ENCODE measurements at places on chromosomes 4 and X.

DNA sequence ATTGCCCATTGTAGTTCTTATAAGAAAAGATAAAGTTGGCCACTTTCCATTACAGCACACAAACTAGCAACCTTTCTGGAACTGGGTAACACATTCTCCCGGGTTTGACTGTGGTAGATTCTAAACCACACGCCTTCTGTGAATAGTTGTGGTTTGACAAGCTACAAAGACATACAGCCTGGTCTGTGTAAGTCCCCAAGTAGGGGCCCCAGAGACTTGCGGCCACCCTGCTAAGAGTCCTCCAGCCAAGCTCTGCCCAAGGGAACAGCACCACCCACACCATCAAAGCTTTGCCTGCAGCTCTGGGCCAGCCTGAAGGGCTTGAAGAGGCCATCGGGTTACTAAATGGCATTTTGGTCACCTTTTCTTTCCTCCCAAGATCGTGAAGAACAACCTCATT, 203.4 kb downstream of the MAML3 start:
- DNase-seq = peak; percentile 68

DNA sequence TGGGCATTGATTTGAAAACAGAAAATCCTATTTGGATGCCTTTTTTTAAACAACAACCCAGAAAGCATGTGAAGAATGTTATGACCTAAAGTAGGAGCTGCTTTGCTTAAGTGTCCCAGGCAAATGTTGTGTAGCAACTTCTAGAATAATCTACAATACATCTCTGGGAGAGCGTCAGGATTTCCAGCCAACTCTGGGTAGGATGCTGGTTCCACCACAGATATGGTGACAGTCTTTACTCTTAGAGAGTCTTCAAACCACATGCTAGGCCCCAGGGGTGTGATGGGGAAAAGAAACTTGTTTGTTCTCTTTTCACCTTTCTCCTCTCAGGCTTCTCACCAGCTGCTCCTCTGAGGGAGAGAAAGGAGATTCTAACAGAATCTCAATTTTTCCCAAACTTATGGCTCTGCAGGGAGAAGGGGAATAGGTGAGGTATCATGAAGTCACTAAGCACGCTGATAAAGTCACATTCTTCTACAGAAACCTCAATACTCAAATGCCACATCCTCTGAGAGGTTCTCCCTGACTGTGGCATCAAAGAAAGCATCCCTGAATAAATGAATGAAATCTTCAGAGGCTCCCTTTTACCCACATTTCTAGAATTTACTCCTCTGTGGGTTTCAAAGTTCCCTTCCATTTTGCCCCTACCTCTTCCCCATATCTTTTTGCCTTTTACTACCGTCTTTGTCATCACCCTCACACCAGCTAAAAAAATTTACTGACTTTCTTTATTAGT, 171.6 kb upstream of the RAI2 start:
- no peak for DNase-seq

GRCh38 chr4:1596393-1596792, 87.7 kb downstream of the FAM53A start:
- no peak for DNase-seq

GRCh38 chrX:41293269-41293668, 40.7 kb upstream of the DDX3X start:
- no peak for DNase-seq

GRCh38 chr4:109375778-109376414, 57.7 kb upstream of the SEC24B start:
- DNase-seq = no peak

DNA sequence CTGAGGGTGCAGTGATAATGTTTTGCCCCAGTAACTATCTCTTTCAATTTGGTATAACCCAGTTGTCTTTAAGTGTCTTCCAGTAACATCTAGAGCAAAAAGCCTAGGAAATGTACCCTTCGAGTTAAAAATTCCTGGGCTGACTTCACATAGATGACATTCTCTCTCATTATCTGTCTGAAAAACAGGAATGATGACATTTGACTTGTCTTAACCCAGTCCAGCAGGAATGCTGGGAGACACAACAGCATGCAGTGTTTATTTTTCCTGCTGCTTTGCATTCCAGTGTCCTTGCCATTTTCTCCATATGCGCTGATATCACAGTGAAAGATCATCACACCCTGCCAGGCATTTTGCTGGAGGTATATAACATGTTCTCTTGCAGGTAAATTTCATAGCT, 130.0 kb downstream of the SOWAHB start:
- no peak for DNase-seq

DNA sequence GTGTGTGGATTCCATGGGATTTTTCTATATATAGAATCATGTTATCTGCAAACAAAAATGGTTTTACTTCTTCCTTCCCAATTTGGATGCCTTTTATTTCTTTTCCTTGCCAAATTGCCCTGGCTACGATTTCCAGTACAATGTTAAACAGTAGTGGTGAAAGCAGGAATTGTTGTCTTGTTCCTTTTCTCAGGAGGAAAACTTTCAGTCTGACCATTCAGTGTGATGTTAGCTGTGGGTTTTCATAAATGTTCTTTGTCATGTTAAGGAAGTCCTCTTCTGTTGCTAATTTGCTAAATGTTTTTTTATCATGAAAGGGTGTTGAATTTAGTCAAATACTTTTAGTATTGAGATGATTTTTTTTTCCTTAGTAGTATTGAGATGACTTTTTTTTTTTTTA, 10.9 kb downstream of the SAP30 start:
- no peak for DNase-seq

All from GM12864 (cell line).